Activated CD4-positive, alpha-beta T cell treated with anti-CD3 and anti-CD28 coated beads, Interleukin-2, amount 50 U/mL, for 24 hours (primary cell): ENCODE measurements at places on chromosomes 2 and 18.

DNA sequence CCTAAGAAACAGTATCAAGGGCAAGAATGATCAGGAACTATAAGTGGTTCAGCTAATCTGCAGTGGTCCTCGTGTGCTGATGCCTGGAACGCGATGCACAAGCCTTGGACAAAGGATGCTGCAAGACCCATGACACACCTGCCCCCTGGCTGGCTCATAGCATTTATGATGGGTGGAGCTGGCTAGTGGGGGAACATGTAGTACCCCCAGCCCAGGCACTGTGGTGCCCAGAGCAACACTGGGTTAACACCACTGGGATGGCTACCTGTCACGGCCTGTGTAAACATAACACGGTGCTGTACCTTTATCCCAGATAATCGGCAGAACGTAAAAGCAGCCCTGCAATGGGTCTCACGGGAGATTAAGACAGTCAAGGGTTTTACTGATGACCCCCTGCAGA lies 60.3 kb upstream of the PEX13 start:
- no peak for DNase-seq

DNA sequence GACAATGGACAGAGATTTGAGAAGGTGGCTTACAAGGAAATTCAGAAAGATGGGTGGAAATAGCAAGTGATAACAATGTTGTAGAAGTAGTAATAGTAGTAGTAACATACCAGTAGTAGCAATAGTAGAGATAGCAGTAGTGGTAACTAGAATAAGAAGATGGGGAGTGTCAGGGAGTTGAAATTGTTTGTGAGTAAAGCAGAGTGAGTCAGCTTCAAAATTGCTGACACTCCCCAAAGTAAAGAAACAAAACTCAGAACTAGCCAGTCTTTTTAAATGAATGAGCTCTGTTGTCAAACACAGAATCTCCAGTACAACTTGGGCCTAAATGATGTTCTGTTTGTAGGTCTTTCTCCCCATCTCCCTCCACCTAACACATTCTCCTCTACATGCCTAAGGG lies 1040.9 kb downstream of the CBLN2 start:
- no peak for DNase-seq

- no peak for DNase-seq
These were observed 28.8 kb downstream of the LONRF2 start for GRCh38 chr2:100293341-100294161.

- DNase-seq = no peak
These were observed 213.4 kb downstream of the GPD2 start for GRCh38 chr2:156649596-156649995.

DNA sequence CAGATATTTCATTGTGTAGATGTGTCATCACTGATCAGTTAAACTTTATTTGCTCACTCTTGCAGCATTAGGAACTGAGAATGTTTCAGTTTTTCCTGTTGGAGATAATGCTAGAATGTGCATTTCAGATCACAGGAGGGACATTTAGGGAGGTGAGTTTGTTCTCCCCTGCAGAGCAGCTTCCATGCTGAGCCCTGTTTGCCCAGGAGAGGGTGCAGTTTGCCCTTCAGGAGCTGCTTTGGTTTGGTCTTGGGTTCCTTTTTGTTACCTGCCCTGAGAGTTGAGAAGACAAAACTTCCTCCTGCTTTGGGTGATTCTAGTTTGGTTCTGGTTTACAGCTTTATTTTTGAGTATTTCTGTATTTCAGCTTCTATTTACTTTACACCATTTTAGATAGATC lies 49.9 kb downstream of the DGKD start:
- no peak for DNase-seq

GRCh38 chr18:61771861-61772260 lies 120.9 kb downstream of the RNF152 start:
- no peak for DNase-seq

GRCh38 chr2:77488141-77488540 lies 34.0 kb downstream of the LRRTM4 start:
- DNase-seq = no peak

DNA sequence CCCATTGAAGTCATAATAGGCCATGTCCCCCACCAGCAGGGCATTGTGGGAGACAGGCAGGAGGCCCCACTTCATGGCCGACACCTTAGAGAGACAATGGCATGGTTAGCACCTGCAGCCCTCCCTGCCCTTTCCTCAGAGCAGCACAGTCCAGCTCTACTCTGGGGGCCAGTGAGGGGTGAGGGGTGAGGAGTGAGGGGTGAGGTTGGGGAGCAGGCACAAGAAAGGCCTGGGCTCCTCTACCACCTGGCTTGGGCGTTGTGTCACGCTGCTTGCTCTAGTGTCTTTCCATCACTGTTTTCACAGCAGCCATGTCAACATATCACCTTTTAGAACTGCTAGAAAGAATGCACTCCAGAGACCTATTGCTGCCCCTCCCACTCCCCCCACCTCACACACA lies 77.2 kb downstream of the ADD2 start:
- no peak for DNase-seq

DNA sequence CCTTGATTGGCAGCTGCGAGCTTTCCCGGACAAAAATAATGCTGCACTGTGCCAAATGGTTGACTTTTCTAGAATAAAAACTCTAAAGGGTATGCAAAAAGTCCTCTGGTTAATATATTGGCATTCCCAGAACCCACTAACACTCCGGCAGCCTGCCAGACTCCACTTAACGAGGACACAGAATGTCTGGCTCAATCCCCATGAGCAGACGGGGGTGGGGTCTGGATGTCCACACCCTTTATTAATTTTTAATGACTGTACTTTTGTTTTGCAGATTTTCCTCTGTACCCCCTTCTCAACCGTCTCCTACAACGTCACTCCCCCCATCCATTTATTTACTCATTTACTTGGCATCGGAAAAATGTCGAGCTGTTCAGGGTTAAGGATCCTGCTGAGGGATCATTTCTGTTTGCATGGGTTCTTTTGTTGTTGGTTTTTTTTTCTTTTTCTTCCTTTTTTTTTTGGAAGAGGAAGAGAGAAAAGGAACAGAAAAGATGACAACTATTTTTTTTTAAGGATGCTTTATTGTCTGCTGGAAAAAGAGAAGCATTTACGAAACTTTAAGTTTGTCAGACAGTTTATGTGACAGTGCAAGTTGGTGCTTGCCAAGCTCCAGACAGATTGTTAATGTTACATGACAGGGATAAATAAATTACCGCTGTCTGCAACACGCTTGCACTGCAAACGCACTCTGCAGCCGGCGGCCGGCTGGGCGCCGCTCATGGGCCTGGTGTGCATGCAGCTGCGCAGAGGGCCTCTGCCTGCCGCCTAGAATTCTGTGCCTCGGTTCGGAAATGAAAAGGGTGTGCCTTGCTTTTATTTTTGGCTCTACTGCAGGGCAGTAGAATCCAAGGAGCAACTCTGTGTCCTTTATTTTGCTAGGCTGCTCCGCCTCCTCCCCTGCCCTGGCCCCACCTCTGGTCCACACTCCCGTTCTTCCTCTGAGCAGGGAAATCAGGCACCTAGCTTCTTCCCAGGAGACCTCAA lies 3.6 kb downstream of the LDLRAD4 start:
- no peak for DNase-seq

- no peak for DNase-seq
These were observed 4.0 kb downstream of the YES1 start for GRCh38 chr18:808086-808485.

DNA sequence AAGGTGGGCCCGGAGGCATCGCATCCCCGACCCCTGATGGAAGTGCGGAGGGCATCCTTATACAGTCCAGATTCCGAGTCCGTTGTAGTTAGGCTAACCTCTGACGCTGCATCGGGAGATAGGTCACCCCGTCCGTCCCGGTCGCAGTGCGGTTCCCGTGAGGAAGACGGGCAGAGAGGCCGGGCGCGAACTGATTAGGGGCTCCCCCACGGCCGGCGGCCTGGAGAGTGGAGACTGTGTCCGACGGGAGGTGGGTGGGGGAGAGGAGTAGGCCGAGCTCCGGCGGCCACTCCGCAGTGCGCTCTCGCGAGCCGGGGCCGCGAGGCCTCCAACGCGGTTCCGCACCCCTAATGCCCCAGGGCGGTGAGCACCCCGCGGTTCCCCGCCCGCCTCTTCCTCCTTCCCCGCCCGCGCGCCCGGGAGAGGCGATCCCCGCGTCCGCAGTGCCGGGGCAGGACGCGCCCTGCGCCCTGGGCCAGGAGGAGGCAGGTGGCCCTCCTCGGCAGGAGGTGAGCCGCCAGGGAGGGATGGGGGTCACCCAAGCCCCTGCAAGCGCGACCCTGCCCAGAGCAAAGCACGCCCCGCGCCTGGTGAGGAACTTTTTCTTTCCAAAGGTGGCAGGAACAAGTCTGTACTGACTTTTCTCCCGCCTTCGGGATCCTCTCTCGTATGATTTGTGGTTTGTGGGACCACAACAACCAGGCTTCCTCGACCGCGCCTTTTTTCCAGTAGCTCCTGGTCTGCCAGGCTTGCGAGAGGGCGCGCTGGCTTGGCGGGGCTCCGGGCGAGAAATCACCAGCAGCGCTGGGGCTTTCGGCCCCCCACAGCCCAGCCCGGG lies 1.4 kb upstream of the SP5 start:
- DNase-seq = no peak

- DNase-seq = no peak
These were observed 34.0 kb downstream of the BMPR2 start for GRCh38 chr2:202410092-202410491.

DNA sequence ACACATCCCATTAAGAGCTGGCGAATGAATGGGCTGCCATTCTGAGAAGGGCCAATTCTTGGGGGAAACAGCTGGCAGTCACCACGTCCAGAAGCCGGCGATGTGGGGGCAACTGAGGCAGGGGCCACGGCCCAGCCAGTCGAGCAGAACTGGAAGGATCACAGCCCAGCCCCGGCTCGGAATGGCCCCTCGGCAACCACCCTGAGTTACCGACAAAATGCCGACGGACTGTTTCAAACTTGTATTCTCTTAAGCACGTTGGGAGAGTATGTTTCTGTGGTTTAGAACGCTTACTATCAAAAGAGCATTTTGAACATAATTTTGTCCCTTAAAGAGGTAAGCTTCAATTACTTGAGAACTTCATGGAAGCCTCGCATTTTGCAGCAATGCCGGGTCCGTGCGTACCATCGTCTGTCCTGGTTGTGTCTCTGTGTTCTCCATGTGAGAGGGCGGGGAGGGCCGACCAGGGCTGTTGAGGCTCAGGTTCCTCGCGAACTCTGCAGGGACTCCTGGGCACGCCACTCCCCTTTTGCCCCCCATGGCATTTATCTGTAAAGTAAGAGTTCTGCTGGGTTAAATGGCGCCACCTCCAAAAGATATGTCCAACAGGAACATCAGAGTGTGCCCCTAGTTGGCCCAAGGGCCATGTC lies 155.9 kb downstream of the TWIST2 start:
- DNase-seq = no peak

GRCh38 chr2:182761903-182762302 lies 45.8 kb downstream of the DNAJC10 start:
- DNase-seq = no peak

DNA sequence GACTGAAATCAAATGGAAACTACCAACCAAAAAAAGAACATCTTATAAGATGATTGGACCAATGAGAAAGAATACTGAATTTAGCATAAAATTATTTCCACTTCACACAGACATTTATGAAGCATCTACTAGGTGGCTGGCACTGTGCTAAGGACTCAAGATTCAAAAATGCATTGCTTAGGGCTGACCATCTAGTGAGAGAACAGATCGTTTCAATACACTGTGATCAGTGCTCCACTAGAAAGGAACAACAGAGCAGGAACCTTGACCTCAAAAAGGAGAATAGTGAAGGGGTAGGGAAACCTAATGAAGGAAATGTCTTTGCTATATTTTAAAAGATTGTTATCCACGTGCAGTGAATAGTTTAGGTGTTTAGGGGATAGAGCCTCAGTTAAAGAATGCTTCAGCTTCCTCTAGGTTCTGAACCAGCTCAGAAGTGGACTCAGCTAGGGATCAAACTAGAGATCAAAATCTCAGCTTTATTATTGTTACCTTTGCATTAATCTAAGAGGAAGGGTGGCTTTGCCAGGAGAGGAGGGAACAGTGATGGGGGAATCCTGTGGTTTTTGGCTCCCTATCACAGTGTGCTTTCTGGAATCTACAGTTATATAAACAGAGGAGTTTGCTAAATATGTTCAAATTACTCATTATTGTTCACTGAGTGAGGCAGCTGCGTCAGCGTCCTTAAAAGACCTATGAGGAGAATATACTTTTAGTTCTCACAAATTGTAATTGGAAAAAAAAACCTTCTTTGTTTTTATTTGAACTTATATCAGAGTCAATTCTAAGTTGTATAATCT lies 16.2 kb upstream of the BBS5 start:
- DNase-seq = no peak

- no peak for DNase-seq
These were observed 250.9 kb downstream of the ASXL3 start for GRCh38 chr18:33828949-33829348.

DNA sequence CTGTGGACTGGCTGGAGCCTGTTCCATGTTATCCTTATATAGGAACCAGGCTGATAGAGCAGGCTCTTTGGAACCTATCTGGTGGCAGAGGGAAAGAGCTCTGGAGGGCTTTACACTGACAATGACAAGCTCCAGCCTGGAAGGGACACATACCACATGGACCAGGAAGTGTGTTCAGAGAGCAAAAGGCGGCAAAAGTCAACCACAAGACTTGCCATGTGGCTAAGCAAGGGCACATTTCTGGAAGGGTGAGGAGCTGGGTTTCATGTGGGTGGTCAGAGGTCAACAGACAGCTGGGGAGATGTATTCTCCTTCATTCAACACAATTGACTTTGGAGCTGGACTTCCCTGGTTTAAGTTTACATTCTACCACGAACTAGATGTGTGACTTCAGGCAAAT lies 325.2 kb downstream of the DYSF start:
- no peak for DNase-seq

- no peak for DNase-seq
These were observed 45.5 kb downstream of the KIF5C start for GRCh38 chr2:148920559-148920958.

- no peak for DNase-seq
These were observed 352.9 kb downstream of the PLCL1 start for GRCh38 chr2:198157314-198157713.

GRCh38 chr18:46566111-46566510 lies 90.9 kb downstream of the LOXHD1 start:
- no peak for DNase-seq

DNA sequence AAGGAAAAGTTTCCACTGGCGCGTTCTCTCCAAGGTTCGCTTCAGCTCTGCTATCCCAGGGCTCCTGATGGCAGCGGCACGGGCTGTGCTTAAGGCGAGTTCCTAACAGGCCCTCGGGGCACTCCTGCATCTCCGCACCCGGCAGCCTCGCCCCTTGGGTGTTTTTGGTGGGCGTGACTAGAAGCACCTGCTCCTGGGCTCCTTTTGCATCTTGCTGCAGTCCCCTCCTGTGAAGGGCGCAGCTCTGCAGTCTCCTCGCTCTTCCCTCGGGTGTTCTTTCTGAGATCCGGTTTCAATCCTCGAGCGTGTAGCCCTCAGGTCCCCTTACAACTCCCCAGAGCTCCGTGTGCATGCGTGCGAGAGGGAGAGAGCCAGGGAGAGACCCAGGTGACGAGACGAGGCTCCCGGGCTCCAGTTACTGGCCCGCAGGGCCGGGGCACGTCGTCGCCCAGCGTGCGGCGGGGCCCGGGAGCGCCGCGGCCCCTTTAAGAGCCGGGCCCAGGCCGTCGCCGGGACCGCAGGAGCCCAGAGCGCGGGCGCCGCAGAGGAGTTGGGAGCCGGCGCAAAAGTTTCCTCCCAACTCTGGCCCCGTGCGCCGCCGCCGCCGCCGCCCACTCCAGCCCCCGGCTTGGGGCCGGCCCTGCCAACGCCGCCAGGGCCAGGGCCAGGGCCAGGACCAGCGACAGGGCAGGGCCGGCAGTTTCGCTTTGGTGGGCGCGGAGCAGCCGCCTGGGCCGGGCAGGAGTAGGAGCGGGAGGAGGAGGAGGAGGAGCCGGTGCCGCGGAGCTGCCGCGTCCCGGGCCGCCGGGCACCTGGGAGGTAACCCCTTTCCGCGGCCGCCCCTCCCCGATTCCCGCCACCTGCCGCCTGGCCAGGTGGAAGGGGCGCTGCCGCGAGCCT lies at the start of gene PARD3B:
Gene PARD3B, plus strand, starts transcription at position 515 of the 900 bp plus-strand sequence. CDS start 525 bp downstream, outside the sequence.
- peak; percentile 6 for DNase-seq

GRCh38 chr2:230124235-230124634 lies 55.5 kb upstream of the SLC16A14 start:
- DNase-seq = no peak
